ENCODE measurements at places on chromosomes 1 and 21.

DNA sequence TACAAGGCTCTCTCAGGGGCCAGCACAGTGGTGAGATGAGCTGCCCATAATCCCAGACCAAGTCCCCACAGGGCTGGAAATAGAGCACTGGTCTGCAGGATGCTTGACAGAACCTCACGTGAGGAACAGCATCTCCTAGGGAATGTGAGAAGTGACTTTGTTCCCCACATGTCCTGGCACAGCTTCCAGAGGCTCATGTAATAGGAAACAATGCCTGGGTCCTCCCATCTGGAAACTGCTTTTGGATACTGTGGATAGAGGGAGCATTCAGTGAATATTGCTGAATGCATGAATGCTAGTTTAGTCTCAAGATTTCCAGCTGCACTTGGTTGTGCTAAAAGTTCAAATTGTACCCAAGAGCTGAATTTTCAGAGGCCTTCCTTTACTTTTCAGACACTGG, 146.2 kb downstream of the TNR start:
- no peak for DNase-seq

GRCh38 chr1:86687595-86687994, 16.8 kb upstream of the SH3GLB1 start:
- DNase-seq: no peak

DNA sequence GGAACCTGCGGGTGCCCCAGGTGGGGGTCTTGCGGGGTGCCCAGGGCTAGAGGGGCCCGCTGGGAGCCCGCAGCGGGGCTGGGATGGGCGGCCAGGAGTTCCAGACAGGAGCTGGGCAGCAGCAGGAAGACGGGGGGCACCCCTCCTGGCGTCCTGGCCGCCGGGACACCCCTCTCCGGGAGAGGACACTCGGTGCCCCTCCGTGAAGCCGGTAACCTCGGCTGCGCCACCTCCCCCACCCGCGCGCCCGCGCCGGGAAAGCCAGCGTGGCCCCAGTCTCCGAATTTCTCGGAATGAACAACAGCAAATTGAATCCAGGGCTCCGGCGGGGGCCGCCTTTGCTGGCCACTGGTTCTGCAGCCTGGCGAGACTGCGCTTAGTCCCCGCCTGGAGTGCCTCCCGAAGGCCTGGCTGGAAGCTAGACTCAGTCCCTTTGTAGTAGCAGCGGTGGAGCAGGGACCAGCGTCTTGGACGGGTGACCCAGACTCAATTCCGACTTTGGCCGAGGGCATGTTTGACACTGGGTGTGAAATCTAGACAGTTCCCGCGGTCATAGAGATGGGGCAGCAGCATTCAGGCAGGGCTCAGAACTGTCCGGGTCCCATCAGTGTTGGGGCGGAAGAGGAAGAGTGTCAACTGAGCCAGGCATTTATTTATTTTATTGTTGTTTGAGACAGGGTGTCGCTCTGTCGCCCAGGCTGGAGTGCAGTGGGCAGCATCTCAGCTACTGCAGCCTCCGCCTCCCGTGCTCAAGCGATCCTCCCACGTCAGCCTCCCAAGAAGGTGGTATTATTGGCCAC, 773 bp downstream of the IFNGR2 start:
- no peak for DNase-seq

GRCh38 chr1:34759503-34760357, at the start of gene GJB4:
Gene GJB4 (plus strand): TSS chr1:34759740. CDS start chr1:34761255, 1,515 bp downstream.
- no peak for DNase-seq

- DNase-seq: no peak
Measured at GRCh38 chr1:88407248-88407647, 276.8 kb upstream of the PKN2 start.

- DNase-seq: no peak
Measured at GRCh38 chr1:176852124-176852523, 312.4 kb downstream of the ASTN1 start.

DNA sequence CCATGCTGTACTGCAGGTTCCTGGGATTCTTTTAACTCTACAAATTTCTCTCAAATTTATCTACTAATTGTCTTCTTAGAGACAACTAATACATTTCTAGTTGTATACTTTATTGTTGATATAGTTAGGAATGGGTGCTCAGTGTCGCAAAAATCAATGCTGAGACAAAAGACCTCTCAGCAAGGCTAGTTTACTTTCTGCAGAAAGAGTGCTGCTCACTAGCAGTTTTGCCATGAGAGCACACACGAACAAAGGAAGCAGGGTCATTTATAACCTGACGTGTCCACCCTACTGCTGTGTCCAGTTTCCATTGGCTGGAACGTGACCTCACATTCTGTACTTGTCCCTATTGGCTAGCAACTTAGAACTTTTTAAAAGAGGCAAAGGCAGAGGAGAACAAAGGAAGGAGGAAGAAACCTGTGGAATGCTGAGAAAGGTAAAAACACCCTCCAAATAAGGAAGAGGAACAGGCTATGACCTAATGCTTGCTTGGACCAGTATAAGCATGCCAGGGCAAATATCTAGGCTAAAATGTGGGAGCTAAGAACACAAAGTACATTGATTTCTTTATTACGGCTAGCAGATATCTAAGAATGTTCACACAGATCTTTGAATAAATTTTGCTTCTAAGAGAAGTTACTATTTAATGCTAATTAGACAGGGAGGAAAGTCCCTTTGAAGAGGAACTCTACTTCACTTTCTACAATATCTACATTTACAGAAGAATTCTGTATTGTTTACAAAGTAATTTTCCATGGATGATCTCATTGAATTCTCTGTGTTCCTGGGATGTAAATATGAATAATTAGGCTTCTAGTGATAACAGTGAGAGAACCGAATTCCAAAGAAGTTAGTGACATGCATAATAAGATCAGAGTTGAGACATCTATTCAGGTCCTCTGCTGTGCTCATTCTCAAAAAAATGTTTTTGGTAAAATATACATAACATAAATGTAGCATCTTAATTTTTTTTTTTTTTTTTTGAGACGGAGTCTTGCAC, 86.0 kb upstream of the MAP10 start:
- no peak for DNase-seq

GRCh38 chr21:22552390-22552789, 1554.2 kb downstream of the NCAM2 start:
- DNase-seq: no peak
